ENCODE measurements at places on chromosomes 11 and 22.

DNA sequence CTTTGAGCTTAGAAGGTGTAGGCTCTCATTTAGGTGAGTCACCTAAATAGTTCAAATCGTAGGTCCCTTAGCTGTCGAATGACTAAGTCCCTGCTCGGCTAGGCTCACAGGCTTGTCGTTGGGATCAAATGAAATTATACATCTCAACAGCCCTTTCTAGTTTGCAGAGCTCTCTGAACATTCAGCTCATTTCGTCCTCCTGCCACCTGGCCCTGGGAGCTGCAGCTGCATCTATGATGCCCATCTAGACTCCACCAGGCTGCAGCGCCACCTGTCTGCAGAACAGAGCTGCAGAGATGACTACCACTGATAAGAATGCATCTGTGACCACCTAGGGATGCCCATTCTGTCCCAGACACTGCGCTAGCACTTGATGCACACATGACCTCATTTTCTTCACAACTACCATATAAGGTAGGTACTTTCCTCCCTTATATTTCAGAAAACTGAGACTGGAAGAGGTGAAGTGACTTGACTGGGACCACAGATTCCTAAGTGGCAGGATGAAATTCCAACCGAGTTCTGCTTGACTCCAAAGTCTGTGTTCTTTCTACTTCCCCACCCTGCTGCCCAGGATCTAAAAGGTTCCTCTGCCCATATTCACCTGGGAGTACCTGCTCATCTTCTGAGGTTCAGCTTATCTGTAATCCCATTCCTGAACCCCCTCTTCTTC is 141.1 kb upstream of the NARS2 start:
- DNase-seq, result no peak

DNA sequence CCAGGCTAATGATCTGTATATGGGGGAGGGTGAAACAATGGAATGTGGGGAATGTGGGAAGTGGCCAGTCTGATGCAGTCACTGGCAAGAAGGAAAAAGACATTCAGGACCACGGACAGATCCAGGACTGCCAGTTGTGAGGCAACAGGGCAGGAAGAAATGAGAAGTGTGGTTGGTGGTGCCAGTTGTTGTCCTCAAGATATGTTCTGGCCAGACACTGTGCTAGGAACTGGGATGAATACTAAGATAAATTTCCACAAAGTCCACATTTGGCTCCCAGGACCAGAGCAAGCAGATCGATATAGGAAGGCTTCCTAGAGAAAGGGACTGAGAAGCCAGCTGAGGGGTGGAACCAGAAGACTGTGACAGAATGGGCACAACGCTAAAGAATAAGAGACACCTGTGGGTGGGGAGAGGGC is 6.8 kb upstream of the TPBGL start:
- DNase-seq, result no peak

- DNase-seq, result no peak
These were observed 29.0 kb downstream of the TIMP3 start for GRCh38 chr22:32830473-32830872.

- no peak for DNase-seq
These were observed 30.4 kb downstream of the CREB3L1 start for GRCh38 chr11:46307785-46308341.

DNA sequence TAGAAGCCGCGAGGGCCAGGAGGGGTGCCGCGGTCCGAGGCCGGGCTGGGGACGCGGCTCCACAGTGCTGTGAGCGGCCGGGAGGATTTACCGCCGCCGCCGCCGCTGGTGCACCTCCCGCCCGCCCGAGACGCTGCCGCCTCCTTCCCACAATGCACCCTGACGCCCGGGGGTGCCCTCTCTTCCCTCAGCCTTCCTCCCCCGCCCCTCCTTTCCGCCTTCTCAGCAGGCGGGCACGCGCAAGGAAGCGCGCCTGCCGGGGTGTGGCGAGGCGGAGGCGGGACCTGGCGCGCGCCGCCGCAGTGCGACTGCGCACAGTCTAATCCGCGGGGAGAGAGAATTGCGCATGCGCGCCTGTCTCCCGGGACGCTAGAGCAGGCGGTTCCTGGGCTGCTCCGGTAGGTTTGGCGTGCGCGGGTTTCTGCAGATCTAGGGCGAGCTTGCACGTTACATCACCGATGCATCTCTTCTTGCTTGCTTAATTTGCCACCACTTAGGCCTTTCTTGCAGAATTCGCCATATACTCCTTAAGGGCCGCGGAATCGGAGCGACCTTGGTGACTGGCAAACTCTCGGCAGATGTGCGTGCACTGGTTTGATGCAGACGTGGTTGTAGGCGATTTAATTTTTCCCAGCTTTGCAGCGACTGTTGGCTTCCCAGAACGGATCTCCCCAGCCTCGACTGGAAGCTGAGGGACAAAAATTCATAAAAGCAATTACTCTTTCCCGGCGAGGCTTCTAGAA is at the start of the genes GVQW3 and THAP12:
TSS of gene GVQW3 (plus strand) at position 347 of the 743 bp plus-strand sequence. CDS start 506 bp downstream, outside the sequence.
TSS of gene THAP12 (minus strand) at position 156 of the 743 bp plus-strand sequence. CDS start 296 bp downstream, outside the sequence.
- DNase-seq, result peak; percentile 96

GRCh38 chr11:121540627-121541026 is 87.9 kb upstream of the SORL1-AS1 start:
- DNase-seq, result no peak

DNA sequence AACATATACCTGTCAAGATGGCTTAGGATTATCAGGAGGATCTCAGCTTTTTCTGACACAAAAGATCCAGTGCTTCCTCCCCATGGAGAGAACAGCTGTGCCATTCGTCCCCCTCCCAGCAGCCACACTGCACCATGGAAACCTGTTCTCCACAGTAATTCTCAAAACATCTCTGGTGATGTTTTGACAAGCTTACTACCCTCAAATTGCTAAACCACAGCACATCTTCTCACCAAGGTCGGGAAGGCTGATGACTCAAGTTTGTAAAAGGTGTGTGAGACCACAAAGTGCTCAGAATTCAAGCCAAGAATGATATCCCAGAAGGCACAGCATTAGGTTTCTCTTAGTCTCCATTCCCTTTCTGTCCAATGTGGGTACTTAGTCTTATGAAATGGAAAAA is 3.9 kb upstream of the RAB38 start:
- DNase-seq, result no peak

DNA sequence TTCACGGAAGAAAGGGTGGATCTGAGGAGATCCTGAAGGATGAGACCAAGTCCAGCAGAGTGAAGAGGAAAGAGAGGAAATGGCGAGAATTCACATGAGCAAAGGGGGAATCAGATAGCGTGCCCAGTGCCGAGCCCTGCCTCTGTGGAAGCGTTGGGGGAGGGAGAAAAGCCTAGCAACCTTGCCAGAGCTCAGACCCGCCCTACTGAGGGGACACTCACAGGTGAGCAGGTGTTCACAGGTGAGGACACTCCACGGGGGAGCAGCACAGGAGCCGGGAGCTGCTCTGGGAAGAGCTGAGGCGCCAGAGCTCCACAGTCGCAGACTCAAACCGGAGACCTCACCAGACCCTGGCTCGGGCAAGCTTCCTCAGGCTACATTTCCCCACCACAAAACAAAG is 56.2 kb downstream of the MICAL3 start:
- DNase-seq, result no peak

GRCh38 chr11:110430267-110431050 is 711 bp downstream of the FDX1 start:
- peak; percentile 31 for DNase-seq

DNA sequence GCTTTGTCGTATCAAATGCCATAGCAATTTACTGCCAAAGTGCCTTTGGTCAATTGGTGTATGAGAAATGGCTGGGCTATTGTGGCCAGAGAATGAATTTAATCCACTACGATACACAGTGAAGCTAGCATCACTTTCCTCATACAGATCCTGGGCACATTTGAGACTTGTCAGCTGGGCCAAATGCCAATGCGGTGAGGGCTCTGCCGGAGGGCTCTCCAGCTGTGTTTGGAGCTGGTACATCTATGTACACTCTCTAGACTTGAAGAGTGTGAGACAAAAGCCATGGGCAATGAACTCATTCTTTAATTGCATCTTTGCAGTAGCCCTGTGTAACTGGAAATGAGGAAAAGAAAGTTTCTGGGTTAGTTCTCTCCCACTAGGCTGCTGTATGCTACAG is 1052.9 kb downstream of the NTM start:
- no peak for DNase-seq

DNA sequence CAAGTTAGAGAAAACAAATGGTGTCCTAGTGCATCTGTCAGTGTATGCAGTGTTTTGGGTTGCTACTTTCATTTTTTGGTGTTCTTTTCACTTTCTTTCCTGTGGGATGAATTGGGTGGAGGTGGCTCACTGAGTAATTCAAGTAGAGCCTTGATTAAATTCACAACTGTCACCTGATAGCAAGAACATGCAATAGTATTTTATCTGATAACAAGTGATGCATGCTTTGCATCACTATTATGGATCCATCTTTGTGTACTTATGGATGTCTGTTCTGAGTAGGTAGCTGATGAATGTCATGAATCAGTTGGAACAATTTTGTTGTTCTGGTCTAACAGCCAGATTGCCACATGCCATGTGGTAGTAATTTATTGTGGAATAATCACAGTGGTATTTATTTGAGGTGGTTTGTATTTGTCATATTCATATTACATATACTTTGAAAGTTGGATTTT is 87.5 kb downstream of the DDX10 start:
- no peak for DNase-seq

DNA sequence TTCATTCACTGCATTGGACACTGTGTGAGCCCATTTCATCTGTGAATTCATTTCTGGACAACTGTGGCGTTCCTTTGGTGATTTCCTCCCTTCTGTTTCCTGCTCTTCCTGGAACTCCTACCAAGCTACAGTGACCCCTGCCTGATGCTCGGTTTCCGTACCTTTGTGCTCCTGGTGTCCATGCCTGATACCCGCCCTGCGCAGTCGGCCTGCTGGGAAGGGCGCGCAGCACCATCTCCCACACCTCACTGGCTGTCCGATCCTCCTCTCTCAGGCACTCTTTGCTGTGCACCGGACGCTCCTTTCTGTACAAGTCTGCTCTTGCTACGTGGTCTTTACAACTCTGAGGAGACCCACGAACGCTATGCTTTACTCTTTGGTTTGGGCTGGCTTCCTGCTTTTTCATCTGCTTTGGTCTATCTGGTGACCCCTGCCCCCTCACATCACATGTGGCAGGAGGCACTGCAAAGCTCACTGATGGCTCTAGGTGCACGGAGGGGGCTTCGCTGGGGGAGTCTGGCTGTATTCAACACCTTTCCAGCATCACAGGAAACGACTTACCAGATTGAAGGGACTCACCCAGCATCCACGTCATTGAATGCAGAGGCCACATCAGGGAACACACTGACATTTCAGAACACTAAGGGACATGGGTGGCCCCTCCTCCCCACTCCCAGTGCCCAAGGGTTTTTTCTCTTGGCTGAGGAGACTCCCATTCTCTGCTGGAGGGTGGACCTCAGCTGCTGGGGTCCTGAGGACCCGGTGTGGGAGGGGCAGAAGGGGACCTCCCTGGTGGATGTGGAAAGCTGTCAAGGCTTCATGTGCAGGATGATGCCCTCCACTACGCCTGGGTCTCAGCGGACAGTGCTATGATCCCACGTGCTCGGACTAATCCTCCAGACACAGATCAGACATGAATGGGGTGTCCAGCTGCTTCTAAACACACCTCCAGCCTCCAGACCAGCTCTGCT is 27.0 kb upstream of the MOB2 start:
- DNase-seq, result no peak

DNA sequence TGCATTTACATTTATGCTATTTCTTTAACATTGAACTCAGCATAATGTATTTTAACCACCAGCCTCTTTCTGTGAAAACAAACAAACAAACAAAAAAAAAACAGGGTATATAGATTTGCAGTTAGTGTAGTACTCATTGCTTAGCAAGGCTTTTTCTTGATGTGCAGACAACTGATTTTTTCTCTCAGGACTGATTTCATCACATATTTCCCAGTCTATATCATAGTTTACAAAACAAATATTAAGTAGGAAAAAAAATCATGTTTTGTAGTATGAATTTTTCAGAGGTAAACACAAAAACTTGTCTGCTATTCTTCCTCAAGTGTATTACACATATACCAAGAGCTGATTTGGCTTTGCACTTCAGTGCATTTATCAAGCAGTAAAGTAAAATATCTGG is 123.0 kb downstream of the PDE3B start:
- DNase-seq, result no peak

- no peak for DNase-seq
These were observed 51.5 kb downstream of the SLC17A6 start for GRCh38 chr11:22389526-22390282.

- no peak for DNase-seq
These were observed 29.8 kb downstream of the ABTB2 start for GRCh38 chr11:34327804-34328631.

GRCh38 chr11:103241574-103241973 is 132.3 kb downstream of the DYNC2H1 start:
- no peak for DNase-seq

Data from activated gamma-delta T cell treated with anti-CD3 and anti-CD28 coated beads, Interleukin-2, amount 50 U/mL, for 16 hours (primary cell).